ENCODE measurements at places on chromosomes 7 and 10.
A peak's percentile ranks its signal among the peaks of the same experiment; 100 is the strongest.

GRCh38 chr7:69645683-69646082 is 47.4 kb downstream of the AUTS2 start:
- DNase-seq: no peak

GRCh38 chr7:66110856-66111255 is 3.8 kb upstream of the CRCP start:
- DNase-seq: no peak

DNA sequence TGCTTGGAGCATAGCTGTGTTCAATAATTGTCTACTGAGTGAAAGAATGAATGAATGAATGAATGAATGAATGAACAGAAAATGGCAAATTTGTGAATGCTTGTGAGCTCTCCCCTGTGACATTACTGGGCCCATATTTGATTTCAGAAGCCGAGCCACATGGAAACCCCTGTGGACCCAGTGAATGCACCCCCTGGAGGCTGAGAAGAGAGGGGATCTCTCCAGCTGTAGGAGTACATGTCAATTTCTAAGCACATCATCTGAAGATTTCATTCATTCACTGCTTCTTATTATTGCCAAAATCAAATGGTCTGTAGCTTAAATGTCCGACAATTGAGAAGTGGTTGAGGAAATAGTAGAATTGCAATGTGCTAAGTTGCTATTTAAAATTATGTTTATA is 58.3 kb upstream of the DOCK1 start:
- DNase-seq: no peak

GRCh38 chr10:91886954-91887271 is 22.4 kb downstream of the FGFBP3 start:
- DNase-seq: no peak

- no peak for DNase-seq
These were observed 50.9 kb downstream of the TFAM start for GRCh38 chr10:58436071-58436470.

DNA sequence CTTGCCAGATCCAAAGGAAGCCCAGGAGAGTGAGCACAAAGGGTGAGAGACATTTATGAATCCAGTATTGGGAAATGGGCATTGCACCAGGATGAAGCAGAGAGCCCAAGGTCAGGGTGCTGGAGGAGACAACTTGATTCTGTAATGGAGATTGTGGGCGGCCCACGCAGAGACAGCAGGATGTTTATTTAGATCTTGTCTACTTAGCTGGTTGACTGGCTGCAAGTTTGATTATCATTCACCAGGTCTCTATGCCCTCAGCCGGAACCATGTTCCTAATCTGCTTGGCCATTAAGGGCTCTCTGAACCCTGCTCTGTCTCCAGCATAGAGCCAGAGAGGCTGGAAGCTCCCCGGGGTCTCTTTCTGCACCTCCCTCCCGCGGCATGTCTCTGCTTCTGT is 188.7 kb downstream of the PLXNA4 start:
- DNase-seq: no peak

- DNase-seq: peak; percentile 34
These were observed 993 bp upstream of the SND1 start for GRCh38 chr7:127650847-127651555.

- DNase-seq: no peak
These were observed 19.6 kb upstream of the ADD3 start for GRCh38 chr10:109988212-109988596.

GRCh38 chr10:132532749-132533560 is 4.6 kb upstream of the INPP5A start:
- no peak for DNase-seq

- no peak for DNase-seq
These were observed 704.0 kb upstream of the LRRN3 start for GRCh38 chr7:110386913-110387312.
